ENCODE measurements at places on chromosomes 11 and 22.

DNA sequence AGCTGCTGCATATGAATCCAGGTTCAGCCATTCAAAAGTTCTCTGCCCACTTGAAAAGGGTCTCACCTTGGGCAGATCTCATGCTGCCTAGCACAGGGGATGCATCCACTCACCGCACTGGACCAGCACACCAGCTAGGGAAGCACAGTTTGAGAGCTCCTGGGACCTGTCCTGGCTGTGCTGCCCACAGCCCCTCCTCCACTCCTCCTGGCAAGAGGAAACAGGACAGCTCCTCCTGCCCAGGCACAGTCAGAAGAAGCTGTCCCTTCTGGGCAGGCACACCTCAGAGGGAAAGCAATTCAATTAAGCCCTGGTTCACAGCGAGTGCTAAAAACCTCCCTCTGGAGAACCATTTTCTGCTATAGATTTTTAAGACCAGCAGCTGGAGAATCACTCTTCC lies 146.7 kb downstream of the ST3GAL4 start:
- DNase-seq, result no peak

DNA sequence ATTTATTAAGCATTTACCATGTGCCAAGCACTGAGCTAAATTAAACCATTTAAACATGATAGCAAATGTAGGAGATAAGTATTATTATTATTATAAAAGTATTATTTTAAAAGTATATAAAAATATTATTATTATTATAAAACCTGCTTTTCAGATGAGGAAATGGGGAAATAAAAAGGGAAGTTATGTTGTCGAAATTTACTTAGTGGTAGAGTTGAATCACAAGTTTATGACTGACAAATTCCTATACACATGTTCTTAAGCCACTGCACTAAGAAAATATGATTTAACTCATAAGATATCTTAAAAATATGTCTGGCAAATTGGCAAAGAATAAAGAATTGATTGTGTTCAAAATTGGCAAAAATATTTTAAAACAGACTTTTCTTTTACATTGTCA lies 53.8 kb downstream of the CASP12 start:
- no peak for DNase-seq

DNA sequence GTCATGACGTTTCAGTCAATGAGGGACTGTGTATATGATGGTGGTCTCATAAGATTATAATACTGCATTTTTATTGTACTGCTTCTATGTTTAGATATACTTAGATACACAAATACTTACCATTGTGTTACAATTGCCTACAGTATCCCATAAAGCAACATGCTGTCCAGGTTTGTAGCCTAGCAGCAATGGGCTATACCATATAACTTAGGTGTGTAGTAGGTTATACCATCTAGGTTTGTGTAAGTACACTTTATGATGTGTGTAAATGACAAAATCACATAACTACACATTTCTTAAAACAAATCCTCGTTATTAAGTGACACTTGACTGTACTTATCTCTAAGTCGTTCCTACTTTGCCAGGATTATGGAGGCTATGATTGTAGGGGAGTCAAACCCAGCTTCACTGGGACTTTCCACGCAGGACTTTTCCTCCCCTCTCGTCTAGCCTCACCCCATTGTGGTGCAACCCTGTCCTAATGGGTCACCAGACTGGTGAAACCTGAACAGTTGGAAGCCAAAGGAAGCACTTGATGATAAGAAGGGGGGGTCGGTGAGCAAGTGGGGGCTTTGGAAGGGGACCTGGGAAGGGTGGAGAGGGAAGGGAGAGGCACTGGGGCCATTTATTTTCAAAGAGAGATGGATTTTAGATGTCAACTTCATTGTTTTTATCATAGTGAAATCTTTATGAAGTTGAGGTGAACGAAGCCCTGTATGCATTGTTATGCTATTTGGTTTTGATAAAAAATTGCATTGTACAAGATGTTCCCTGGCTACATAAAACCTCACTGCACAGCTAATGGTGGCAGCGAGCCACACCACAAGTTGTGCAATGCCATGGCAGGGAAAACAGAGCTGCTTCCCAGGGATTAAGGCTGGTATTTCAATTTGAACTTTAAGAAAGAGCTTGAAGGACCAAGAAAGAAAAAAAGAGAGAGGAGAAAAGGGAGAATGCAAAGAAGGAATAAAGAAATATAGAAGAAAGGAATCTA lies 129.1 kb downstream of the EHF start:
- DNase-seq, result peak; percentile 20

DNA sequence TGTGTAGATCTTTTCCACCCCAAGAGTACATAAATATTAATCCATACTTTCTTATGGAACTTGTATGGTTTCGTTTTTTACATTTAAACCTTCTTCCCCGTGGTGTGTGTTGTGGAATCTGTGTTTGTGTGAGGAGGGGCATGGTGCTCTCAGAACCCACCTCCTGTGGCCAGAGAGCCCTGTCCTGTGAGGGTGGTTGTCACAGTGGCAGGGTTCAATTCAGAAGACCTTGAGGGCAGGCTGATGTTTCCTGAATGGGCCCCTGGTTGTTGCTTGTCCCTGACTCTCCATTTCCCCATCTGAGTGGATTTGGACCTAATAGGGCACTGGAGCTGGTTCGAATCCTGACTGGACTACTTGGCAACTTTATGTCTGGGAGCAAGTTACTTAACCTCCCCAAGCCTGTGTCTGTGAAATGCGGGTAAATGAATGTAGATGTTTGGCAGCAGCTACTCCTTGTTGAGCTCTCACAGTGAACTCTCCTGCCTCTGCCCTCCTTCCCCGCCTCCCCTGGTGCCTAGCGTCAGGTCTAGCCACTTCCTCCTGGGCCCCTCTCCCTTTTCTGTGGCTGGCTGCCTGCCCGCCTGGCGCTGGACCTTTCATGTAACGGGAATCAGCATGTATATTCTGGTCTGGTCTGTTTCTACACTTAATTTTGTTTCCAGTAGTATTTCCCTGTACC lies 7.3 kb downstream of the NEAT1 start:
- no peak for DNase-seq

DNA sequence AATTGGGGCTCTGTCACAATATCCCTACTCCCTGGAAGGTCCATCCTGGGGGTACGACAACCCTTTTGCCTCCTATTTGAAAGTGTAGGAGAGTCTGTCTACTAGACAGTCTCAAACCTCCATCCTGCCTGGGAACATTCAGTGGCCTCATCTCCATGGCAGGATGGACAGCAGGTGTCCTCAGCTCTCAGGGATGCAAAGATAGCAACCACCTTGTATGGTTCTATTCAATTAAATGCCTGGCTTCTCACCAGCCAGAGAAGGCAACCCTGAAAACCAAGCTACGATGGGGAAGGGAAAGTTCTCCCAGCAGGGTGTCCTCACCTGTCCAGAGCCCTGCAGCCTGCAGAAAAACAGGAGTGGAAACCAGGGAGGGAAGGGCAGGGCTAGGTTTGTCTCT lies 164.9 kb downstream of the MIAT start:
- no peak for DNase-seq

- DNase-seq, result no peak
Observed at GRCh38 chr11:3046190-3046589, 11.0 kb downstream of the CARS1 start.

DNA sequence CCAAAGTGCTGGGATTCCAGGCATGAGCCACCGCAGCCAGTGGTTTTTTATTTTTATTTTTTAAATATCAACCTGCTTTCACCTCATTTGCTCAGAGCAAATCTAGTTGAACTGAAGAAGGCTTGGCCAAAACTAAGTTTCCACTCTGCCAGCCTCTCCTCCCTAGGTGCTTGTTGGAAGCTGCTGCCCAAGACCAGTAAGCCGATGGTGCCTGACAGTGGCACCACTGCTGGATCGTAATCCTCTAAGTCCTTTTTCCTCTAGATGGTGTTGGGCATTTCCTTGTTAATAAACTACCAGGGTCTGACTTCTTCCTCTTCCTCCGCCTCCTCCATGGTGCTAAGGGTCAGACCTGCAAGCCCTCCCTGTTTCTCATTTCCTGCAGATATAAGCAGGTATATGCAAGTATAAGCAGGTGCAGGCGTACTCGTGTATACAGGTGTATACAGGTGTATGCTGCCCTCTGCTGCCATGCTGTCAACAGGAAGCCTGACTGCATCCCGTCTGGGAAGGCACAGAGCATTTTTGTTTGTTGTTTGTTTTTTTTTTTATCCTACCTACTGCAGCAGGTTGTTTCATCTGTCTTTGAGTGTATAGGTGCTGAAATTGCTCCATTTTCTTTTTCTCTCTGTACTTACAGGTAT lies 1.6 kb downstream of the NADSYN1 start:
- no peak for DNase-seq

GRCh38 chr11:69155302-69156234 lies at the start of gene SMIM38:
SMIM38 (plus strand) TSS chr11:69155935; CDS start chr11:69157847, 1,912 bp downstream.
- DNase-seq, result no peak

DNA sequence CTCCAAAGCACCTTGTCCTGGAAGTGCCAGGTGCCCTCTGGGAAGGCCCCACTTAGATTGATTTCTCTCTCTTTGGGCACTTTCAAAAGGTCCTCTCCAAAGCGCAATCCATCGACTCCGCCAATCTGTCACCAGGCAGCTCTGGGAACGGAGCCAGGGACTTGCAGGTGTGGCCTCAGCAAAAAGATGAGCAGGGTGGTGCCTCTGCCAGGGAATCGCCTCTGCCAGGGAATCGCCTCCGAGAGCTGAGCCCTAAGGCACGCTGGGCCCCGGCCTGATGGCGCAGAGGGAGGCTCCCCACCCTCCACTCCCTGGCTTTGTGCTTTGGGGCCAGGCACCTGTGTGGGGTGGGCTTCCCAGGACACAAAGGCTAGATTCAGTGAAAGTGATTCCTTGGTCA lies 1391.3 kb downstream of the TBC1D22A start:
- no peak for DNase-seq

DNA sequence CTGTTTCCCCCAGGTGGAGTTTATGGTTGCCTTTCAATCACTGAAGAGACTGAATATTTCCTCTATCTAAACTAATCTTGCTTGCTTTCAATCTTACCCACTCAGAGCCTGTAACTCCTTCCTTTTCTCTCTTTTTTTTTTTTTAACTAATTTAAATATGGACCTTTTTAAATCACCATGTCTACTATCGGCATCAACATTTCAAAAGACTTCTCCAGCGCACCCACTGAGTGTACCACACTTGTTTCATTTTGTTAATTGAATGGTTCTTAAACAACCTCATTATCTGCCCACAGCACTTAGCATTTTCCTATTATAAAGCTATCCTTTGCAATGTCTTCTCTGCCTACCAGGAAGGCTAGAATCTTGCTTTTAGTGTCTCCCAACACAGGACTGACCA lies 1212.5 kb downstream of the LRRC4C start:
- DNase-seq, result no peak

- DNase-seq, result no peak
Observed at GRCh38 chr22:47139013-47139789, 376.8 kb downstream of the TBC1D22A start.

DNA sequence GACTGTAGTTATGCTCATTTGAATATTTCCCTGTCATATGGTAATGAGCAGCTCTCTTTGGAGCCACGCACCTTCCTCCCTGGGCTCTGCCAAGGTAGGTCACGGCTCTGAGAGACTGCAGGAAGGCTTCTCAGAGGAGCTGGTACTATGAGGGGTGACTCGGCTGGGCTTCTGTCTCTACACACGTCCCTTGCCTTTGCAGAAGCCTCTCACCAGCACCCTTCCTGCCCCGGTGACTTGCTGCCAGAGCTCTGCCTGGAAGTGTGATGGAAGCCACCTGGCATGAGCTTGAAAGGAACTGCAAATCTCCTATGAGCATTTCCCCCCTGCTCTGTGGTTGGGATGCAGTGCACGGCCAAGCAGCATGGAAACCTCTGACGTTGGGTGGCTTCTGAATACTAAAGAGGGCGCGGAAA lies 74.2 kb downstream of the KIRREL3 start:
- DNase-seq, result no peak

DNA sequence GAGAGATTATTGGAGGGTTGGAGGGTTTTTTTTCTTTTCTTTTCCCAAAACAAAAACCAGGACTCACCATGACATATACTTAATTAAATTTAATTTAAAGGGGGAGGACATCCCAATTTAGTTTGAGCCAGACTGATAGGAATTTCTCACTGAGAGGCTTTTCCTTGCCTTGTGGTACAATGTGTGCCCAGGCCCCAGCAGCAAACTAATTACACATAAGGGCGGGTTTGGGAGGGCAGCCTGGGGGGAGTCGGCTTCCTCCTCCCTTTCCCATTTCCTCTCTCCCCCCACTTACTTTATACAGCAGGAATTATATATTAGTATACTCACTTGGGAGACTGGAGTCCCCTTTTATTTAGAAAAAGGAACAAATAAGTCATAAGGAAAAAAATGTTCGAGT lies 2.9 kb downstream of the TEAD1 start:
- DNase-seq, result no peak

DNA sequence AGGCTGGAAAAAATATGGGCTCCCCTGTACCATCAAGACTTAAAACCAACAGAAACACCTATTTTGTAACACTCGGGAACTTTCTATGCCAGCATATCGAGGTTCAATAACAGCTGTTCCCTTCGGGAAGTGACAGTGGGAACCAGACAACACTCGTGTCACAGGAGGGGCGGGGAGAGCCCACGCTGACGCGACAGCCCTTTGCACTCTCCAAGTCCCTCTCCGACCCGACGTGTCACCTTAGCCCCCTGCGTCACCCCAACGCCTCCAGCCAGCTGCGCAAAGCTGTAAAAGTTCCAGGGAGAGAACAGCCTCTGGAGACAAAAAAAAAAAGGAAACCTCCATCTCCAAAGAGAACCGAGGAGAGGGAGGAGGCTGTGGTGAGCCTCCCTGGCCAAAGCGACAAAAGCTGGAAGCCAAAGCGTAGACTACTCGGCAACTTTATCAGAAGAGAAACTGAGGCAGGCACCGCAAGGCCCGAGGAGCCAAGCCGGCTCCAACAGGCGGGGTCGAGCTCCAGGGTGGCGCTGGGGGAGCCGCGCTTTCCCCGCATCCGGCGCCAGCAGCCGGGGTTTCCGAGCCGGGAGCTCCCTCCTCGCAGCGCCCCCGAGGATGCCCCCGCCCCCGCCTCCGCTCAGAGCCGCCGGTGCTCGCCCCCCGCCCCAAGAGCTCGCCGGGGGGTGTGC lies 751 bp downstream of the ARFGAP3 start:
- DNase-seq, result no peak

DNA sequence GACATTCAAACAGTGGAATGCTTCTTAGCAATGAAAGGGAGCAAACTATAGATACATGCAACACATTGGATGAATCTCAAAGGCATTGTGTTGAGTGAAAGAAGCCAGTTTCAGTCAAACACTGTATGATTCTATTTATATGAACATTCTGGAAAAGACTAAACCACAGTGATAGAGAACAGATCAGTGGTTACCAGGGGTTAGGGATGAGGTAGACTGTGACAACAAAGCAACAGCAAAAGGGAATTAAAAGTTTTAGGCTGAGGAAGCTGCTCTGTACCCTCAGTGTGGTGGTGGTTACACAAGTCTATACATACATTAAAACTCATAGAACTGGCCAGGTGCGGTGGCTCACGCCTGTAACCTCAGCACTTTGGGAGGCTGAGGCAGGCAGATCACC lies 23.0 kb downstream of the FDX1 start:
- DNase-seq, result no peak

DNA sequence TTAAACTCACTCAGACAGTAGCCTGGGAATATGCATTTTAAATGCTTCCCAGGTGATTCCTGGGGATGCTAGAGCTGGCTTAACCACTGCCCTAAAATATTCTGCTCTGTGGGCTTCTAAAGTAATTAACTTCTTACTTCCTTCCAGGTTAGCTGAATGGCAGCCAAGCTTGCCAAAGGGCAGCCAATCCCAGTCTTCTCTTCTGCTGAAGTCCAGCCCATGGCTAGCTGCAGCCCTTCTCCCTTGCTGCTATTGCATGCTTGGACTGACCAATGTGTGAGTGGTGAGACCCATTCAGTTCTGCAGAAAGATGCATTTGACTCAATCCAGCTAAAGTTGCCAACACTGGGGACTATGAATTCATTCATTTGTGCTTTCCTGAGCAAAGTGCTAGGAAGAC lies 411.9 kb downstream of the SOX6 start:
- no peak for DNase-seq

Data from HFF-Myc (cell line).